Renal cortical epithelial cell (primary cell): ENCODE measurements at places on chromosomes 13 and 19. TPM values are rescaled to one million over a fixed set of nuclear protein-coding genes. Genes with fewer than 3 reads are reported as not detected.

DNA sequence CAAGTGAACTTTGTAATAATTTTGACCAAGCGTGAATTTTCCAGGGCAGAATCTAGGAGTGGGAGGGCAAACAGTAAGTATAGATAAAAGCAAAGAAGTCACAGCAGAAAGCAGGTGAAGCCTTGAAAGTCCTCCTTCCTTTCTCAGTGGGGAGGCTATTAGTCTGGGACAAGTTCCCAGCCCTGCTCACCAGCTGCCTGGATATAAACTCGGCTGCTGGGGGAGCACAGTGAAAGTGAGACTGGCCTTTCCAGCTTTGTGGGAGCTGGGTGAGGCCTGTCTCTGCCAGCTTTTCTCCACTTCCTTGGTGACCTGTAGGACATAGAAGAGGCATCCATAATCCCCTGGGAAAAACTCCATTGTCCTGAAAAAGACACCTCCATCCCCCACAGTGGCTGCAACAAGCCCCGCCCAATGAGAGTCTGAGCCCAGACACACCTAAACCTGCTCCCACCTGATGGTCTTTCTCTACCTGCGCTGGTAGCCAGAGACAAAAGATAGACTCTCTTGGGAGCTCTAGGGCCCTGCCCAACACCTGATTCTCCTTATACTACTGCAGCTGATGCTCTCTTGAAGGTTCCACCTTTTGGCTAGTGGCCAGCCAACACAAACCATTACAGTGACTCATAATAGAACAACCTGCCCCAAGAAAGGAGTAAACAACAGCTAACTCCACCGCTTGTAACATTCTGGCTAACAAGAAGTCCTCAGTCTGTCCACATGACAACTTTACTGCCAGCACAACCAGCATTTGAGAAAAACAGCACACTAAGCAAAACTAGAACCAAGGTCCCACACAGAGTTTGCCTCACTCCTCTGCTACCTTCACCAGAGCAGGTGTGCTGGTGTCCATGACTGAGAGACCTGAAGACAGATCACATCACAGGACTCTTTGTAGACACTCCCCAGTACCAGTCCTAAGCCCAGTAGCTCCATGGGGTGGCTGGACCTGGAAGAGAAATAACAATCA, 252.2 kb upstream of the SLITRK6 start:
- peak; percentile 87 for DNase-seq

- peak; percentile 69 for DNase-seq
These were observed 58.4 kb upstream of the C13orf46 start for GRCh38 chr13:114032126-114032799.

DNA sequence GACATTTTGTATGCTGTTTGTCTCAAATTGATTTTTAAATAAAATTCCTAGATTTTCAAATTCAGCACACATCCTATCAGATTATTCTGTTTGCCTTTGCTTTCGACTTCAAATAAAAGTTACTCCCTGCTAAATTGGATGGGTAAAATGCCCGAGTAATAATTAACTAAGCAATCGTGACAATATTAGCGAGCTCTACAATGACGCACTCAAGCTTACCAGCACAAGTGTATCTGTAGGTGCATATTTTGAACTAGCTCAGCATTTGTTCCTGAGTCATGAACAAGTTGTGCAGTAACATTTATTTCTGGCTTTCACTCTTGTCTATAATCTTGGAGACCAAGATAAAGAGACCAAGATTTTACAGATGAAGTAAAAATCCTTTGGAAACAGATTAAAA, 113.4 kb downstream of the UBL3 start:
- DNase-seq = peak; percentile 92

DNA sequence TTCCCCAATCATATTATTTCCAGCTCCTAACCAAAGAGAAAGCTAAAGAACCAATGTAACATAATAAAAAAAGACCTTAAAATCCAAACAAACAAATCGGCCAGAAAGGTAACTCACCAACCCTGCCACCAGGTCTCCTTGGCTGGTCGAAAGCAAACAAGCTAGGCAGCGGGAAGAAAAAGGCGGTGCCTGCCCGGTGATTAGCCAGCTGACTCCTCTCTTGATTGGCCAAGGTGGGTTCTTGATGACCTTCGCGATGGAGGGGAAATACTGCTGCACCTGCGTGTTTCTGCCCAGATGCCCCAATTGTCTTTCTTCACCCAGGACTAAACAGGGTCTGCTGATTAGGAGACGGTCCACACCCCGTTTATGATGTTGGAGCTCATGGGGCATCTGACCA, at the start of gene NLRP11:
Gene NLRP11 (minus strand): TSS at position 154 of the 400 bp plus-strand sequence. CDS start 13,825 bp downstream, outside the sequence.
- no peak for DNase-seq

The ZSCAN18 gene
- total RNA-seq = 28.8 and 52.4 TPM in 2 replicates

The STX10 gene
- 37.1 and 67.0 TPM in 2 replicates for total RNA-seq

DNA sequence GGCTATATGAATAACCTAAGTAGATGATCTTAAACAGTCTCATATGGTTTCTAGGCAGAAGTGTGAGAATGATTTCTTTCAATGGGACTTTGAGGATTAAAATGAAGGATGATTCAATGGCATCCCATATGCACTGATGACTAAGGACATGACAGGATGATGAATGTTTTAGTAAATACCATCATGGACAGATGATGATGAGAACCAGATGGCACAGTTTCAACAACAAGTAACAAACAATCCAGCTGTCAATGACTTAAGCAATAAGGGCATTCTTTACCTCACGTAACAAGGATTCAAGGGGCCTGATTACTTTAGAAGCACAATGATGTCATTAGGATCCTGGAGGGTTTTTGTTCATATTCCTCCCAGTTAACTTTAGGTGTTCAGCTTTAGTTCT, 2678.4 kb downstream of the PCDH9 start:
- no peak for DNase-seq

GRCh38 chr19:10408511-10409283, 5.4 kb upstream of the CDC37 start:
- no peak for DNase-seq

GRCh38 chr19:56884441-56884840, 43.9 kb upstream of the PEG3 start:
- no peak for DNase-seq

DNA sequence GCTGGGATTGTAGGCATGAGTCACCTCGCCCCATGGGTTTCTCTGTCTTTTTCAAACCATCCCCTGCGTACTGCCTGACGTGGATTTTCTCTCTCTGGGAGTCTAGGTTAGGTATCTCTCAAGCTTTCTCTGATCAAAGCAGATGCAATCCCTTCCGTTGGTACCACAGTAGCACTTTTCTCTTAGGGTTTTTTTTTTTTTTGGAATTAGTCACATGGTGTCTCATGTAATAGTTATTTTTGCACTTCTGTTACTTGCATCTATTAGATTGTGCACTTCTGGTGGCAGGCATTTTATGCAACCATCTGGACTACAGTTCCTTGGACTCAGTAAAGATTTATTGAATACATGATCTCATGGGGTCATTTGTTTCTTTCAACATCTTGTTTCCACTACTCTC, 72.1 kb downstream of the GPC6 start:
- DNase-seq = no peak

The CGB5 gene
- total RNA-seq = not detected in 2 replicates

GRCh38 chr19:17610384-17610783, 54.9 kb downstream of the COLGALT1 start:
- peak; percentile 29 for DNase-seq

DNA sequence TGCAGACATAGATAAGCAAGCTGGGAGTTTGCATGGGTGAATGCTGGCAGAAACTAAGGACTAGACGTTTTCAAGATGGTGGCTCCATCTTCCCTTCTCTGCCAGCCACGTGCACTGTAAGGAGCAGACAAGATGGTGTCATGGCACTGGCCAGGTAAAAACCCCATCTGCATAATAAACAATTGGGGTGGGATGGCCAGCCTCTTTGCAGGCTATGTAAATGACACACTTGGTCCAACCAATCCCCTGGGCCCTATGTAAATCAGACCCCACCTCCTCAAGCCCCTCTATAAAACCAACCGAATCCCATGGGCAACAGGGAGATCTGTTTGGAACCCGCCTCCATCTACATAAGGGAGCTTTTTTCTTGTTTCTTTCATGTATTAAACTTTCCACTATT, 2.4 kb upstream of the OR7A5 start:
- DNase-seq = no peak

GRCh38 chr19:18266771-18267686, 7.2 kb downstream of the IQCN start:
- no peak for DNase-seq

- no peak for DNase-seq
These were observed 436.7 kb downstream of the FGF9 start for GRCh38 chr13:22107549-22107948.

DNA sequence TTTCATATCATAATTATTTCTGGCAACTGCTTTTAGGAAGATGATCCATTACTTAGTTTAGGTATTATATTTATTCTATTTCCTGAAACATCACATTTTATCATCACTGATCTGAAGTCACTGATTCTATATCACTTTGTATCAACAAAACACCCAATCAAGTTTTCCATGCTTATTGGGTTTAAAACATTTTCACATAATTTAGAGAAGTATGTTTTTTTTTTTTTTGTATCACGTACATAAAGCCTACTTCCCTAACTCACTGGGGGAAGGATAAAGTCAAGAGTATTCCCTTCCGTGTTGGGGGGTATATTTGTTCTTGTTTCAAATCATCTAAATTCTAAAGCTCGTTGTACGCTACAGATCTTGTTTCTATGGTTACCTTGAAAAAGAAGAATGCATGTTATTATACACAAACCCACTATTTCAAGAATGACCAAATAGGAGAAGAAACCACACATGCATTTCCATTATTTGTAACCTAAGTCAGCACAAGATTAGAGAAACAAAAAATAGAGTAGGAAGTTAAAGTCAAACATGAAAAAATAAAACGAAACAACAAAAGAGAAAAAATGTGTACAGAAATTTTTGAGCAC, 637.2 kb upstream of the MIR17HG start:
- no peak for DNase-seq

The OR7C1 gene
- total RNA-seq = not detected in 2 replicates

- no peak for DNase-seq
These were observed 10.1 kb downstream of the TMEM91 start for GRCh38 chr19:41386442-41386841.

The SELENOV gene
- not detected in 2 replicates for total RNA-seq

The ZNF888 gene
- total RNA-seq = 24.7 and 80.5 TPM in 2 replicates

The ANKRD24 gene
- 1.7 TPM in 1 of 2 replicates, not detected in the other for total RNA-seq

The BLOC1S3 gene
- 4.5 and 7.4 TPM in 2 replicates for total RNA-seq

GRCh38 chr19:5974721-5975387, 3.1 kb downstream of the RANBP3 start:
- no peak for DNase-seq

DNA sequence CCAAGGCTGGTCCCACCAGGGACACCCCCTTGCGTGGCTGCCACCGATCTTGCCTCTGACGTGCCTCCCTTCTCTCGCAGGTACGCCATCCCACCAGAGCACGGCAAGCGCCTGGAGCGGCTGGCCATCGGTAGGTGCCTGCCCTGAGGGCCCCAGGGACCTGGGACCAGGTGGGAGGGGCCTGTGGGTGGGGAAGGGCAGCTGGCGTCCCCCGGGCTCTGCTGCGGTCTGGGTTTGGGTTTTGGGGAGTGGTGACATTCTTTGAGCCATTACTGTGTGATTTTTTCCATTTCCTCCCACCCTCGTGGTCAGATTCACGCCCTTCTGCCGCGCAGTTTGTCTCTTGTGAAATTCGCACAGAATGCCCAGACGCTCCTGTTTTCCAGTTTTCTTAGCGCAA, 102.0 kb downstream of the KDM4B start:
- no peak for DNase-seq

DNA sequence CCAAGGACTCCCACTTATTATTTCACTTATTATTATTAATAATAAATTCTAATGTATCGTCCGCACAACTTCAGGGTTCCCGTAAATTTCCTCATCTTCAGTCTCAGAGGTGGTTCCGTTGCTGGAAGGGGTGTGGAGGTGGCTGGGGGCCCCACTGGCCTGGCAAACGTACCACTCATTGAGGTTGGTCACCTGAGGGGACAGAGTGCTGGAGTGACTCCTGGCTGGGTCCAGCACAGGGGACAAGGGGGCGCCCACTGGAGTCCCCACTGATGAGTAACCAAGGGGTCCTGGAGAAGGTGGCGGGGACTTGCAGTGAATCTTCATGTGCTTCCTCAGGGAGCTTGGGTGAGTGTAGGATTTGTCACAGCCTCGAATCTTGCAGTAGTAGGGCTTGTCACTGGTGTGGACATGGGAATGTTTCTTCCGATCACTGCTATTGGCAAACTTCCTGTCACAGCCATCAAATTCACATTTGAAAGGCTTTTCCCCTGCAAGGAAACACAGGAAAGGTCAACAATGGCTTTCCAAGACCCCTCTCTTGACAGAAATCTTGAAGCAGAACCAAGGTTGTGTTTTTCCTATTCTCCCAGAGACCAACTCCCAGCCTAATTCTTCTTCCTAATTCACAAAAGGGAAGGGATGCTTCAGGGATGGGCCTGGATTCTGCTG, 6.1 kb downstream of the ZIC5 start:
- DNase-seq = no peak

DNA sequence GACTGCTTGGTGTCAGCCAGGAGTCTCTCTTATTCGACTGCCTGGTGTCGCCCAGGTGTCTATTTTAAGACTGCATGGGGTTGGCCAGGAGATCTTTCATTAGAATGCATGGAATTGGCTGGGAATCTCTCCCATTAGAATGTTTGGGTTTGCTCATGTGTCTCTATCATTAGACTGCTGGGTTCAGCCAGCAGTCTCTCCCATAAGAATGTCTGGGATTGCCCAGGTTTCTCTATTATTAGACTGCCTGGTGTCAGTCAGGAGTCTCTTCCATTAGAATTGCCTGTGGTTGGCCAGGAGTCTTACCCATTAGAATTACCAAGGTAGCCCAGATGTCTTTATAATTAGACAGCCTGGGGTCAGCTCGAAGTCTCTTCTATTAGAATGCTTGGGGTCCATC, 1496.0 kb downstream of the UQCRFS1 start:
- no peak for DNase-seq

- peak; percentile 23 for DNase-seq
These were observed 4.1 kb downstream of the ATP8A2 start for GRCh38 chr13:25375727-25376358.

DNA sequence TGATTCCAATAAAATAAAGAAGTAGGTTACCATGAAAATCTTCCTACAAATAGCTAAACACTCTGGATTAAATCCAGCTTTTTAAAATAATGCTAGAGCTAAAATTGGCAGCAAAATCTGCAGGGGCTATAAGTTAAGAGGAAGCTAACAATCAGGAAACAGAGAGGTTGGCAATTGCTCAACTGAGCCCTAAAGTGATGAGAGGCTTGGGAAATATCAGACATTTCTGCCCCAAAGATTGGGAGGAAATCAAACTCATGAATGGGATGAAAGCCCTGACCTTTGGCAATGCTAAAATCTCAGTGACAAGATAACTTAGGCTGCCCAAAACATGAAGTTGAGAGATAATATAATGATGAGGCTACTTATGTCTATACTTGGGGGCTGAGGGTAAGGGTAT, 1437.9 kb downstream of the EFNB2 start:
- DNase-seq = no peak

DNA sequence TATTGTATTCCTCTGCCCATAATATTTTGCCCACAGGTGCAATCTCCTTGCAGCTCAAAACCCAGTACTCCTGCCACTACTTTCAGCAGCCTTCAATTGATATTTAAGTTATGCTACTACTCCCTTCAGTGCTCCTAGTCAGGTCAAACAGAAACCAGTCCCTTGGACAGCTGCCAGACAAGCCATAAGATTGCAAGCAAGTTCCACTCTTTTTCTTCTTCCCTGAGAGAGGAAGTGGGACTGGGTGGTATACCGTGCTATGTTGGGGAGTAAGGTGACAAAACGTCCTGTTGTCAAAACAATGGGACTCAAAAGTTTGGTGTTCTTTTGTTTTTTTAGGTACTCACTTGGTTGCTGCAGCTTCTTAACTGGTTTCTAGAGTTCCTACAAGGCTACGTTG, 63.1 kb upstream of the FRY start:
- DNase-seq = peak; percentile 68

GRCh38 chr13:30496147-30496546, 30.4 kb upstream of the HMGB1 start:
- DNase-seq = no peak

- DNase-seq = no peak
These were observed 150.7 kb downstream of the AKAP11 start for GRCh38 chr13:42422681-42423080.
